ENCODE measurements at places on chromosomes 3 and 15.

DNA sequence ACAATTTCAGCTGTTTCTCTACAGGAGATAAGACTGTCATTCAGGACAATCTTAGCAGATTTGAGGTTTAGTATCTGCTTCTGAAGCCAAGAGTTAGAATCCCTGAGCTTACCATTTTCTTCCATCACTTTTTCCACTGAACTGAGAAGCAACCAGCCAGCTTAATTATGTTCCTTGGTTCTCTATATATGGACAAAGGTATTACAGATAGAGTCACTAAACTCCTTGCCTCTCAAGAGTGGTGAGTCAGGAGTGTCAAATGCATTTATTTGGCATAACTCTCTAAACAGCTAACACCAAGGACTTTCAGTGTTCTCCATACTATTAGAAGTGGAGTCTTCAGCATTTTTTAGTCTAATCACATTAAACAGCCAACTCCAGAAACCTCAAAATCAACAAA, 239.3 kb downstream of the ALCAM start:
- no peaks in the 10 kb centered on the region for H3K27me3 ChIP-seq
- no peak for DNase-seq
- H3K27ac ChIP-seq: no peak overlapping the region
- no peaks in the 10 kb centered on the region for H3K36me3 ChIP-seq
- no peaks in the 10 kb centered on the region for H3K4me1 ChIP-seq

GRCh38 chr3:197592361-197593045, 36.7 kb upstream of the BDH1 start:
- H3K27me3 ChIP-seq: no peaks in the 10 kb centered on the region
- peaks cover 58% of the 10 kb centered on the region for H3K4me1 ChIP-seq
- H3K27ac ChIP-seq: peak overlapping the region; percentile 48
- H3K36me3 ChIP-seq: no peaks in the 10 kb centered on the region
- no peak for DNase-seq
- H3K4me3 ChIP-seq: no peak overlapping the region

- no peak overlapping the region for H3K4me3 ChIP-seq
- DNase-seq: no peak
- no peaks in the 10 kb centered on the region for H3K4me1 ChIP-seq
- H3K36me3 ChIP-seq: no peaks in the 10 kb centered on the region
- H3K27me3 ChIP-seq: no peaks in the 10 kb centered on the region
- H3K27ac ChIP-seq: no peak overlapping the region
Measured at GRCh38 chr15:60120100-60120499, 116.0 kb downstream of the FOXB1 start.

DNA sequence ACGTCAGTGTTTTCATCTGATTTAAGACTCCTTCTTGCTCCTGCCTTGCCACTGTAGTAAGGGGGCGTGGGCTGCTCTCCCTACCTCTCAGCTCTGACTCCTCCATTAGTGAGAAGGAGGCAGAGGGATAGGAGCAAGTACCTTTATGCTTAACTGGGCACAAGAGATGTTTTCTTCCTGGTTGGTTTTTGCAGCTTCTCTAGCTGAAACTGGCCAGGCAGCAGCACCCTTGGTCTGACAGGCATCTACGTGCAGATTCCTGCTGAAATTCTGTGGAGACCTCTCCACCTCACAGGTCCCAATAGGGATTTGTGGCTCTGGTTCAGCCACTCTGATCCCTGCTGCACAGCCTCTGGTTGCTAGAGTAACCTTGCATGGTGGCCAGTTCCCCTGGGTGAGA, 132.5 kb downstream of the CACNA1D start:
- DNase-seq: no peak
- H3K27ac ChIP-seq: no peak overlapping the region
- H3K4me1 ChIP-seq: no peaks in the 10 kb centered on the region
- no peaks in the 10 kb centered on the region for H3K27me3 ChIP-seq

GRCh38 chr3:5645692-5646410, 458.3 kb downstream of the EDEM1 start:
- H3K4me3 ChIP-seq: no peak overlapping the region
- no peaks in the 10 kb centered on the region for H3K27me3 ChIP-seq
- H3K4me1 ChIP-seq: no peaks in the 10 kb centered on the region
- H3K36me3 ChIP-seq: no peaks in the 10 kb centered on the region
- H3K27ac ChIP-seq: no peak overlapping the region

GRCh38 chr15:86021281-86022264, 58.1 kb upstream of the AGBL1 start:
- DNase-seq: no peak
- H3K4me3 ChIP-seq: no peak overlapping the region
- no peaks in the 10 kb centered on the region for H3K36me3 ChIP-seq
- no peaks in the 10 kb centered on the region for H3K4me1 ChIP-seq
- H3K27ac ChIP-seq: no peak overlapping the region
- no peaks in the 10 kb centered on the region for H3K27me3 ChIP-seq

DNA sequence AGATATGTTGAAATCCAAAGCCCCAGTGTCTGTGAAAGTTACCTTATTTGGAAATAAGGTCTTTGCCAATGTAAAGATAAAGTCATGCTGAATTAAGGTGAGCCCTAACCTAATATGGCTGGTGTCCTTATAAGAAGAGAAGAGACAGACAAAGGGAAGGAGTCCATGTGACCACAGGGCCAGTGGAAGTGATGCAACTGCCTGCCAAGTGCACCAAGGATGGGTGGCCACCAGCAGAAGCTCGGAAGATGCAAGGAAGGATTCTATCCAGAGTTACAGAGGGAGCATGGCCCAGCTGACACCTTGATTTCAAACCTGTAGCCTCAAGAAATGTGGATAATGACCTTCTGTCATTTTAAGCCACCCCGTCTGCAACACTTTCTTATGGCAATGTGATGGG, 35.3 kb upstream of the PGPEP1L start:
- no peak overlapping the region for H3K27ac ChIP-seq
- DNase-seq: no peak
- H3K27me3 ChIP-seq: no peaks in the 10 kb centered on the region
- no peaks in the 10 kb centered on the region for H3K4me1 ChIP-seq

DNA sequence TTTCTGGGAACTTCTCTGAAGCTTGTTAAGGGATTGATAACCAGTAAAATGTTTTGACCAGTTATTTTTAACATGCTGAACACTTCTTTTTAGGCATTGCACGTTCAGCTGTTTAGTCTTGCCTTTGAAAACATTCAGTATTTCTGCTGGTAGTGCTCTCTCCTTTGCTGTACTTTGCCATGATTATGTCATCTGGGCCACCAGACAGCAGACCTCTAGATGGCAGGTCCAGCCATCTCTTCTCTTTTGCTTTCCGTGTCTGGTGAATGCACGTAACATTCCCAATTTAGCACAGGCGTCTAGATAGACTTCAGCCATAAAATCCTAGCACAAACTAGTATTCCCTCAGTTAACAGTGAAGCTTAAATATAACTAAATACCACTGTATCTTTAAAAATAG, 57.8 kb downstream of the RAB7A start:
- H3K27me3 ChIP-seq: no peaks in the 10 kb centered on the region
- peaks cover 21% of the 10 kb centered on the region for H3K4me1 ChIP-seq
- DNase-seq: no peak
- H3K36me3 ChIP-seq: peaks cover 2% of the 10 kb centered on the region
- no peak overlapping the region for H3K4me3 ChIP-seq
